Hepatocyte (in vitro differentiated cells): ENCODE measurements at places on chromosomes 16 and 17. TPM values are rescaled to one million over a fixed set of nuclear protein-coding genes. Genes with fewer than 3 reads are reported as not detected.

- H3K36me3 ChIP-seq = no peaks in the 10 kb centered on the region
- H3K4me3 ChIP-seq = no peak overlapping the region
- H3K4me1 ChIP-seq = peaks cover 16% of the 10 kb centered on the region
- no peak for DNase-seq
- H3K27me3 ChIP-seq = no peaks in the 10 kb centered on the region
Observed at GRCh38 chr16:84652566-84652965, 4.3 kb downstream of the KLHL36 start.

DNA sequence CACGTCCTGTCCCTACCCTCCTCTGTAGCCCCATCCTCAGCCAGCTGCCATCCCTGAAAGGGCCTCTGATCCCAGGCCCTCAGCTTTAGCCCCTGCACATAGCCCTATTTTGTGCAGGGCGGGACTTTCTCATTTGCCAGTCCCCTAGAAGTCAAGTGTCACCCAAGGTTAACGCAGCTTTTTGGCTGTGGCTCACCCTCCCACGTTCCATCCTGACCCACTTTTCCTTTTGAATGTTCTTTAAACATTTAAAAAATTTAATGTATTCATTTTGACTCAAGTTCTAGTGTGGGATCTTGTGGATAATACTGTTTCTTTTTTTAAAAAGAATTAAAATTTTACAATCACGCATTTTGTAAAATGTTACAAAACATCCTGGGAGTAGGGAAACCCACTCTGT is 62.2 kb upstream of the LGALS9 start:
- no peaks in the 10 kb centered on the region for H3K36me3 ChIP-seq
- H3K4me1 ChIP-seq = peaks cover 29% of the 10 kb centered on the region
- DNase-seq = no peak

GRCh38 chr16:69349536-69349935 is 2.0 kb downstream of the TMED6 start:
- no peak for DNase-seq
- H3K27me3 ChIP-seq = no peaks in the 10 kb centered on the region
- no peak overlapping the region for H3K4me3 ChIP-seq
- H3K36me3 ChIP-seq = no peaks in the 10 kb centered on the region

DNA sequence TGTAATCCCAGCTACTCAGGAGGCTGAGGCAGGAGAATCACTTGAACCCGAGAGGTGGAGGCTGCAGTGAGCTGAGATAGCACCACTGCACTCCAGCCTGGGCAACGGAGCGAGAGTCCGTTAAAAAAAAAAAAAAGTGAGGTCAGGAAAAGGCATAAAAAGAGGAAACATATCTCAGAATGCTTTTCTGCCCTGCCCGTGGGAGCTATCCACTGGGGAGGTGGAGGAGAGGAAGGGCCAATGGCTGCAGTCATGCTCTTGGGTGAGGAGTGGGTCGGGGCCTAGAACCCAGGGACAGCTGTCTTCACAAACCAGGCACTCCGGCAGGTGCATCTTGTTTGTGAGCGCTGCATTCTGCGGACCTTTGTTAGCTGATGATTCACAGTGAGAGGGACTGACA is 60.0 kb upstream of the CDC42EP4 start:
- H3K27me3 ChIP-seq = peaks cover 3% of the 10 kb centered on the region
- DNase-seq = no peak
- H3K36me3 ChIP-seq = no peaks in the 10 kb centered on the region
- no peak overlapping the region for H3K27ac ChIP-seq

The ZNF785 gene
- 10.8 and 11.7 TPM in 2 replicates for total RNA-seq
